Mesothelial cell of epicardium (in vitro differentiated cells): ENCODE measurements at places on chromosomes 12 and 14. TPM values are rescaled to one million over a fixed set of nuclear protein-coding genes. Genes with fewer than 3 reads are reported as not detected.

The TMED10 gene
- total RNA-seq = 237 to 242 TPM (median 241 TPM) in 3 replicates

The IL26 gene
- total RNA-seq = not detected in 3 replicates

The RASAL1 gene
- total RNA-seq = 0.61 to 1.2 TPM (median 0.65 TPM) in 3 replicates

The TBX5 gene
- total RNA-seq = 8.4 to 9.7 TPM (median 9.3 TPM) in 3 replicates

The SNRPF gene
- total RNA-seq = 36.7 to 37.6 TPM (median 36.9 TPM) in 3 replicates

The LGMN gene
- total RNA-seq = 52.2 to 54.2 TPM (median 52.5 TPM) in 3 replicates

The SYCP3 gene
- 0.14 to 0.16 TPM (median 0.16 TPM) in 3 replicates for total RNA-seq

The DTX1 gene
- 1.2 to 1.6 TPM (median 1.4 TPM) in 3 replicates for total RNA-seq

The ASPG gene
- total RNA-seq = 3.3 to 4.0 TPM (median 3.6 TPM) in 3 replicates

The ULK1 gene
- 88.8 to 104 TPM (median 93.0 TPM) in 3 replicates for total RNA-seq
